ENCODE measurements at places on chromosomes 7 and 10.

DNA sequence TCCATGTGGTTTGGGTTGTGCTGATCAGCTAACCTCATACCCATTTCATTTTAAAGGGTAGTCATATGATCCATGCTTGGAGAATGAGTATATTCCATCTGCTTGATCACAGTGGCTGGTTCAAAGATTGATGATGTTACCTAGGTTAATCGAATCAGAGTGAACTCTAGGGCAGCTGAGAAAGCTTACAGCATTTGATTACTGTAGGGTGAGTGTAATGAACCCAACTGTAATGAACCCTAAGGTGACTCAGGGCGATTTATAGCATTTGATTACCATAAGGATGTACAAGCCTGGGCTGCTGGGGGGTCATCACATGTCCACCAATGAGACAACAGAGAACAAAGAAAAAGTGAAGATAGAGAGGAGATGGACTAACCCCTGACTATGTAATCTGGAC is 523.1 kb downstream of the ADRA2A start:
- no peak for DNase-seq

DNA sequence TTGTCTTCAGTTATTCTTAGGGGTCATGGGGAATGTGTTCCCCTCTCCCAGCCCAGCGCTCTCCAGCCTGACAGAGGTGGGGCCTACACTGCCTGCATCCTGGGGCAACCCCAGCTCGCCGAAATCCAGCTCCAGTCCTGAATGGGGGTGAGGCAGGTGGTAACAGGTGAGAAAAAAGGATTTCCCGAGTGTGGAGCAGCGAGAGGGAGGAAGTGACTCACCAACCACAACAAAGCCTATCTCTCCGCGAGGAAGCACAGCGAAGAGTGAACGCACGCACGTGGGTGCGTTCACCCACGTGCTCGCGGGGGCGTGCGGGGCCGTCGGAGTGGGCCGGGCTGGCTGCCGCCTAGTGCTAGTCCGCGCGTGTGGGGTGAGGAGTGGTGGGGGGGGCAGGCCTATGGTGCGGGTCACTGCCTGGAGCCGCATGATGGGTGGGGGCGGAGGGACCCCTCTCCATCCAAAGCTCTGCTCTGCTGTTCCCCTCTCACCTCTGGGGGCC is 855 bp upstream of the PALD1 start:
- DNase-seq: peak; percentile 80

- DNase-seq: no peak
Measured at GRCh38 chr7:107564553-107565298, 955 bp downstream of the DUS4L start.

DNA sequence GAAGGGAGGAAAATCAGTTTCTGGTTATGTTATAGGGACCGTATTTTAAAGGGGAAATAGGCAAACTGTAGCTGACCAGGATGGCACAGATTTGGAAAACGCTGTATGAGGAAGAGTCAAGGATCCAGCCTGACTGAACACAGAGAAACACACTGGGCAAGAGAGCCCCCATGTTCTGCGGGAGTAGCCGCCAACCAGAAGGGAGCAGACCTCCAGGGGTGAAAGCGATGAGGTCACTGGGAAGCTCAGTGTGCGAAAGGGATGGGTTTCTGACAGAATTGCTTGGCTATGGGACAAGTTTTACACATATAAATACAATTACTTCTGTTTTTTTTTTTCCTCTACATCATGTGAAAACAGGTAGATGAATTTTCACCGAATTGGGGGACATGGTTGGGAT is 291.6 kb upstream of the PODXL start:
- DNase-seq: no peak

- no peak for DNase-seq
Measured at GRCh38 chr7:107953924-107954303, 49.0 kb downstream of the LAMB1 start.

- no peak for DNase-seq
Measured at GRCh38 chr10:112964482-112964881, 14.4 kb downstream of the TCF7L2 start.

DNA sequence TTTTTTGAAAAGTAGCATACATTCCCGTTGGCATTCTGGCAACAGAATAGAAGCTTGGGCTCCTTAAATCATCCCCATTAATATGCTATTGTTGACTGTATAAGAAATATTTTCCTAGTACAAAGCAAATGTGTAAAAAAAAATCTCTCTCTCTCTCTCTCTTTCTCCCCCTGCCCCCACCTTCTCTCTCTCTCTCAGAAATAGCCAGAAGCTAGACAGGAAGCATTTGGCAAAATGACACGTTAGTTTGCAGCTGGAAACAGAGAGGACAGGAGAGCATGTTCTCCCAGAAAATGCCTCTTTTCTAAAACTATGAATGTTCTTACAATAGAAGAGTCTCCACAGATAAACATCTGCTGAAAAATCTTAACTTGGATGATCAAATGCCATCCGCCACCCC is 59.6 kb upstream of the AKR1E2 start:
- no peak for DNase-seq

- no peak for DNase-seq
Measured at GRCh38 chr7:24574386-24574785, 1.1 kb downstream of the PALS2 start.

DNA sequence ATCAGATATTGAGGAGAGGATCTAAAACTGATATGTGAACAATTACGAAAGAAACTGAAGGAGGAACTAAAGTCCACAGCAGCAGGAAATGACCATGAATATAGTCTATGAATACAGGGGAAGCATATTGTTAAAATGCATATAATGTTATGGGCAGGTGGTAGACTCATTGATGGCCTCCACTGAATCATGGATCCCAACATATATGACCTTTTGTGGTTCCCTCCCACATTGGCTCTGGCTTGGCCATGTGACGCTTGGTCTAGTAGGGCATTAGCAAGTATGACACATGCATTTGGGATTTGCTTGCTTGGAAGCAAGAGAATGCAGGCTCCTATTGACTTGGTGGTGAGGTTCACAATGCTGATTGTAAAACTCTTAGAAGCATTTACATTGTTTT is 55.2 kb upstream of the RAB18 start:
- no peak for DNase-seq

DNA sequence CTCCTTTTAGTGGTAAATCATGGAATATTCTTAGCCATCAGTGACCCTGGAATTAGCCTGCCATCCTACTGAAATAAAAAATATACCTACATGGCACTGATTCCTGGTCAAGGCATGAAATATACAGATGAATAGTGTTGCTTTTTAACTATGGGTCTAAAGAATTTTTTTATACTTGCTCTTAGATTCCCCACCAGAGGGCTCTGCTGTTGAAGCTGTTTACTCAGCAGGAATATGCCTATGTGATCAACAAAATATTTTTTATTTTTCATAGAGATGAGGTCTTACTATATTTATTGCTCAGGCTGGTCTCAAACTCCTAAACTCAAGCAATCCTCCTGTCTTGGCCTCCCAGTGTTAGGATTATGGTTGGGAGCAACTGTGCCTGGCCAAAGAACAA is 13.5 kb downstream of the ZC3HC1 start:
- DNase-seq: no peak

- no peak for DNase-seq
Measured at GRCh38 chr7:70132852-70133690, 534.8 kb downstream of the AUTS2 start.

- no peak for DNase-seq
Measured at GRCh38 chr10:119933179-119933578, 40.6 kb downstream of the SEC23IP start.

DNA sequence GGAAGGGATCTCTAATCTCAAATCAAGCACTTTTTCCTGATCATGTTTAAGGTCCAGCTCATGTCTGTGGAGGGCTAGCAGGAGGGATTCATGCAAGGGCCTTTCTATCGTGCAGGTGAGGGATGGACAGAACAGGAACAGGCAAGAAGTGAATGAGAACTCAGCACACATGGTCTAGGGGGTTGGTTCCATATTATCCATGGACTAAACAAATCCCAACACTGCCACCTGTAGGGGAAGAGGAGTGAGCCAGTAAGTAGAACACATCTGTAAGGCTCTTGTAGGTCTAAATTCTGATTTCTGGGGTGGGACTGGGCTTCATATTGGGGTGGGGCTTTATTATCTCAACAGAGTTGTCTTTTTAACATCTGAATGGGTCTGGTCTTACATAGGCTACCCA is 138.0 kb upstream of the TARP start:
- DNase-seq: no peak

GRCh38 chr7:149833495-149834130 is 4.6 kb upstream of the ZNF862 start:
- DNase-seq: no peak

DNA sequence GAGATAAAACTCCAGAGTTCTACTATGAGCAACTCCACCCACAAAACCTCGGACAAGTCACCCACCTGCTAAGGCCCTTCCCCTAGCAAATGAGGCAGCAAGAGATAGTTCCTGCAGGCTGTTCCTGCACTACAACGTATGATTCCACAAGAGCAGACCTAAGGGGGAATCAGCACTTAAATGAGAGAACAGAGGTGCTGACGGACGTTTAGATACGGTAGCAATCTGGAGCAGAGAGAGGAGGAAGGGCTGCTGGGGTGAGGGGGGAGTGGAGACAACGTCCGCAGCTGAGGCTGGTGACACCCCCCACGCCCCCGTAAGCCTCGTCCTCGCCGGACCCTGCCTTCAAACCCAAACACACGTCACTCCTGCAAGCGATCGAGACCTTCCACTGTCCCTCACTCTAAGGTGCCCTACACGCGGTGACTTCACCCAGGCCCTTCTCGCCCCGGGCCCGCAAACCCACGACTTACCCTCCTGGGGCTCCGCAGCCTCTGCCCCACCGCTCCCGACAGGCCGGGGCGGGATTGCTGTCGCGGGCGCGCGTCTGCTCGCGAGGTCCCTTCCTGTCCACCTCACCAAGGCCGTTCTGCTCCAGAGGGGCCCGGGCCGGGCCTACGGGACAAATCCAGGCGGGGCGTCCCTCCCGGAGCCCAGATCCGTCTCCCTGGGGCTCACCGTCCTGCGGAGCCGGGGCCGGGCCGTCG is 635 bp downstream of the ZNF12 start:
- no peak for DNase-seq

- no peak for DNase-seq
Measured at GRCh38 chr10:64574371-64574770, 1053.2 kb downstream of the REEP3 start.

GRCh38 chr10:109987452-109988211 is 20.2 kb upstream of the ADD3 start:
- no peak for DNase-seq

DNA sequence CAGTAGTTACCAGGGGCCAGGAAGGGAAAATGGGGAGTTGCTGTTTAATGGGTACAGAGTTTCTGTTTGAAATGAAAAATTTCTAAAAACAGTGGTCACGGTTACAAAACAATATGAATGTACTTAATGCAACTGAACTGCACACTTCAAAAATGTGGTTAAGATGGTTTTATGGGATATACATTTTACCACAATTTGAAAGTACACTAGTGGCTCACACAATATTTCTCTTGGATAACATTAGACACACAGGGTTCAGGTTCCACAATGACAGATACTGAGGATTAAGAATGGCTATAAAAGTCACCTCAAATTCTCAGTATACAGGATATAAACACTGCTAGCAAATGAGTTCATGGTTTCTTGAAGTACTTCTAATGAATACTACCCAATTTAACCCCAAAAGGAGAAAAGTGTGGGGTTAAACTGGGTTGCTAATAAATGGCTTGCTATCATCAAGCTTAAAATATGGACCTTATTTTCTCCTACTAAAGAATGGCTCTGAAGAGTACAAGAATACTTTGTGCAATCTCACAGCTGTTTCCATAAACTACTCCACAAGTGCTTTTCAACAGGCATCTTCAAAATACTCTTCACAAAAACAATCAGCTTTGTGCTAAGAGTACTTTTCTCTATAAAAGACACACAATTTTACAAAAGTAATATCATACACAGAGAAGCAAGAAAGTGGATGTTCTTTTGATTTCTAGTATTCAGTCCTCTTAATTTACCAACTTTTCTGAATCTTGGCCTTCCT is 92.9 kb downstream of the SRPK2 start:
- no peak for DNase-seq

DNA sequence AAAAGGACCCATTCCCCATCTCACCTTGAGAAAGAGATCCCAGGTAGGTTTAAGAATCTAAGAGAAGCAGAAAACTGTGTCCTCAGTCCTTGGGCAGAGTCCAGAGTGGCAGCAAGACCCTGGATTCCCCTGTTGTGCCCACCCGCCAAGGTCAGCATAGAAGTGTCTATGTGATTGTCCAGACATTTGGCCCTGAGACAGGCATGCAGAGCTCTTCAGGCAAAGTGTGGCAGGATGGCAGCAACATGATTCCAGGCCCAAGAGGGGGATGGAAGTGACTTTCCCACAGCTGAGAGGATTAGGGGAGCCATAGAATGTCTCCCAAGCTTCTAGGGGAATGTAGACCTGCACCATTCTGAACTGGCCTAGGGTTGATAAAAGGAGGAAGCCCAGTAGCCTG is 39.1 kb upstream of the OPALIN start:
- DNase-seq: no peak

GRCh38 chr7:27235387-27236311 is 7.0 kb upstream of the EVX1 start:
- DNase-seq: no peak

- DNase-seq: no peak
Measured at GRCh38 chr10:3848005-3848774, 63.2 kb upstream of the KLF6 start.

DNA sequence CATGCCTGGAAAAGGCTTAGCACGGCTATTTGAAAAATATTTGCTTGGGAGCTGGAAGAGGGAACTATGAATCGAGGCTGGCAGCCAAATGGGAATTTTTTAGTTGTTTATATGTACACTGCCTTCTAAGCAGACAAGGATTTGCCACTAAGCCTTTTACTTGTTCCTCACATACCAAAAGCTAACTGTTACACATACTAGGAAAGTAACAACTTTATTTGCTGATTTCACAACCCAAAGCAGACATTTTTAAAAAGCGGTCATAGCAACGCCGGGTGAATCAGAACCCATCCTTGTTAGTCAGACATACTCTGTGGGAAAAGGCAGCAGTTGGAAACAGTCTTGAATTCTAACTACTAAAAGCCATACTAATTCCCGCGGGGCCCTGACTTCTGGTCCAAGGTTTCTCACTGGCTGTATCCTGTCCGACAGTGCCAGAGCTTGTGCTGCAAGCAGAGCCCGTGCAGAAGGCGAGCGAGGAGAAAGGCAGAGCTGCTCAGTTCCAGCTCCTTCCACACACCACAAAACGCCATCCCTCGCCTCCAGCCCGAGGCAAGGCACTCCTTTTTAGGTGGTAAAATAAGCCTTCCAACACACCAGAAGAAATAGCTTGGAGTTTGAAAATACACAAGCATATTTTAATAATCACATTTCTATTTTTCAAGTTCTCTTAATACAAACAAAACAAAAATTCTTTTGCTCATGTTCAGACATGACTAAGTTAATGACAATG is 89.2 kb downstream of the RNF216 start:
- DNase-seq: no peak

Data from CD4-positive, alpha-beta memory T cell (primary cell).